ENCODE measurements at places on chromosomes 4 and X. TPM values are rescaled to one million over a fixed set of nuclear protein-coding genes. Genes with fewer than 3 reads are reported as not detected.

RGS12 gene
- total RNA-seq, result 12.4 TPM

NEIL3 gene
- 0.59 TPM for total RNA-seq

ITM2A gene
- not detected for total RNA-seq

TMEM165 gene
- total RNA-seq, result 73.5 TPM

CENPVL1 gene
- total RNA-seq, result not detected

IL13RA2 gene
- total RNA-seq, result 2.3 TPM

PGM2 gene
- 8.0 TPM for total RNA-seq

NSUN7 gene
- total RNA-seq, result not detected
